ENCODE measurements at places on chromosomes 16 and 17.

DNA sequence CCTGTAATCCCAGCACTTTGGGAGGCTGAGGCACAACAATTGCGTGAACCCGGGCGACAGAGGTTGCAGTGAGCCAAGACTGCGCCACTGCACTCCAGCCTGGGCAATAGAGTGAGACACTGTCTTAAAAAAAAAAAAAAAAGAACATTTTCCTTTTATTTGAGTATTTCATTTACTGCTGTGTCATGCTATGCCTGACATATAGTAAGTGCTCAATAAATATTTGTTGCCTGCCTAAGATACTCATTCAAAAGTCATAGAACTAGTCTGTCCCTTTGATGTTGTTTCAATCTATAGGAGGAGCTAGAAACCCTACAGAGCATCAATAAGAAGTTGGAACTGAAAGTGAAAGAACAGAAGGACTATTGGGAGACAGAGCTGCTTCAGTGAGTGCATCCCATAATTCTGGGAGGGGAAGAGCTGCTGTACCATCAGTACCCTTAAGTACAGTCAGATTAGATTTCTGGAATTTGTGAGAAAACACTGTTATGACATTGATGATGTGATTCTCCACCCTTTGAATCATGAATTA, 20.0 kb downstream of the CALCOCO2 start:
- DNase-seq = no peak

DNA sequence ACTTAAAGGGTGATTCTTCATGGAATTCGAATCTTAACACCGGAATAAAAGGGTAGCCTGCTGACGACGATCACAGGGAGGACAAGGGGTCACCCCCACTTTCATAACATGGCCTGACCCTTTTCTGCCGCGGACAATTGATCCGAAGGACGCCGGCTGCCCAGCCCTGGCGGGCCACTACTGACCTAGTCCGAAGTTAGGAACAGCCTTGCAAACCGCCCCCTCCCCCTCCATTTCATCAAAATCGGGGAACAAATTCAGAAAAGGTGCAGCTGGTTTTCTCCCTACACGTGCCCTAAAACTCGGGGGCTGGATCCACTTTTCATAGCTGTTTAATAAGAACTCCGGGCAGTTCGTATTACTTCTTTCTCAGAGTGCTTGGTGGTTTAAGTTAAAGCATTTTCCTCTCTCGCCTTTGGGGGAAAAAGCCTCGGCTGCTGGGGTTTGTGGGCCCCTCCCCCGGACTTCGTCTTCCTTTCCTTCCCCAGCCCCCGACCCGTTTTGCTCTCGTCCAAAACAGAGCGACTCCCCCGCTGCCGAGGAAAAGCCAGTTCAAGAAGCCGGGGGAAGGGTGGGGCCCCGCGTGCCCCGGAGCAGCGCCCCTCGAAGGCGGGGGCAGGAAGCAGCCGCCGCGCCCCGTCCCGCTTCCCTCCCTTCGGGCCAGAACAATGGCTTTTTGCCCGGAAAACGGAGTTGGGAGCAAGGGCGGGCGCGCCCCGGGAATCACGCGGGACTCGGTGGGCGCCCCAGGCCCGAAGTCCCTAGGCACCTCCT, 641 bp upstream of the CBX2 start:
- DNase-seq = no peak

DNA sequence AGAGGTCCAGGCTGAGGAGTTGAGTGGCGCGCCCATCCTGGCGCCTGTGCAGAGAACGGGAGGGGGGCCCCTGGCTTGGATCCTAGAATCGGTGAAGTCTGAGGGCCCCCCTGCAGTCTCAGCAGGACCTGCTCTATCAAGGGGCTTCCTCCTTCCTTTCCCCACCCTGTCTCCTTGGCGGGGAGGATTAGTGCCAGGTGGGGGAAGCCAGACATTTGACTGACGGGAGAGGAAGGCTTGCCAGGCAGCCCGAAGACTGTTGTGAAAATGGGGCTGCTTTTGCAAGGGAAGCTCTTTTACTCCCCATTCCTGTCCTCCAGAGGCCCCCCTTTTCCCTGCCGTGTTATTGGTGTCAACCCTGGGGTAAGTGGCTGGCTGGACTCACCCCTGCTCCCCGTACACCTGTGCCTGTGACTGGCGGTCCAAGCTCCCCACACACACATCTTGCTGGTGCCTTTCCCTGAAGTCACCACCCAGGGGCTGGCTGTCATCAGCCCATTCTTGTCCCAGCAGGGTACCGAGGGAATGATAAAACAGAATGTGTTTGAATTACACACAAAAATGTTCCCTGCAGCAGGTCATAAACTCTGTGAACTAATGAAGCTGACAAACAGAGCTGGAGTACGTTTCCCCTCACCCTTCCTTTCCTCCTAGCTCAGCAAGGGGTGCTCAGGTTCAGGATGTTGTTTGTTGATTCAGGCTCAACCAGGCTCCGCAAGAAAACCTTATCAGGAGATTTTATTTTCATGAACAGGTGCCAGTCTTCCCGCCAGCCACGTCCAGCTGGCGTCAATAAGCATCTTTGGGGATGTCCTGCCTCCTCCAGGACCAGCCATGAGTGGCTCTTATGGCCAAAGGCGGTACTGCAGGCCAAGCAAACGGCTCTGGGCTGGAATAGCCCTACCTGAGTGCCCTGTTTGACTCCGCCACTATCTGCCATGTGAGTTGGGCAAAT, 4.4 kb upstream of the ARMC7 start:
- no peak for DNase-seq

DNA sequence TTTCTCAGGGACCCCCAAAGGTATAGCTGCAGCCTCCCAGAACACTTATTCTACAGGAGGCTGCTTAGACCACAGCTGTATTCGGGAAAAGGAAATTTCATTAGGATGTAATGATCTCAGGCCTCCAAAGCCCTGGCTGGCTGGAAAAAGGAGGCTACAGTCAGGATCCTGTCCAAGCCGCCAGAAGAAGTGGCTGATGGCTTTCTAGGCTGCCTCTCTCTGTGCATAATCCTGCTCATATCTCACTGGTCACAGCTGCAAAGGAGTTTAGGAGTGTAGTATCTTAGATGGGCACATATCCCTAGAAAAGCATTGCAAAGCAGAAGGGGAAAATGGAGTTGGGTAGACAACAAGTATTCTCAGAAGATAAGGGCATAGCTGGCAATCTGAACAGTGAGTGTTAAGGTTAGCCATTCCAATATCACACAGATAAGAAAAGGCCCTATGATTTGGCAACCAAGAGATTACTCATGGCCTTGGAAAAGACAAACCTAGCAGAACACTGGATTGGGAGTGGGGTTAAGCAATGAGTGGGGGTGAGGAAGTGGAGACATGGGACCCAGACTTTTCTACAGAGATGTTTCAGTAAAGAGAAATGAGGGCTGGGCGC, 26.0 kb upstream of the PRKCA start:
- no peak for DNase-seq

- DNase-seq = peak; percentile 87
Measured at GRCh38 chr16:79600638-79601091, at the start of gene MAF. Gene MAF (minus strand): TSS chr16:79600737. CDS start chr16:79599902, 835 bp downstream.

DNA sequence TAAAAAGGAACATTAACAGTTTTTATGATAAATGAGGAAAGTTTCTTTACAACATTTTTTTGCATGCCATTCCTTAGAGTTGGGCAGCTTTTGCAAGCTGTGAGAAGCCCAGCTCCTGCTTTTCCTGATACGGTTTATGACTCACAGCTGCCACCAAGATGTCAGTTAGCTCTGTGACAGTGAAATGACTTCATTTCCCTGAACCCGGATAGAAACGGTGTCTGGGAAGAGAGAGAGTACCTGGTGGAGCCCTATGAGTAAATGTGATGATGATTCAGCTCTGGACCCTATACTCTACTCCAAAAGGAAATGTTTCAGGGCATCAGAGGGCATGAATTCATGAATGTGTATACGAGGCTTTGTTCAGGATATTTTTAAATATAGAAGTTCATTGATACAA, 366.3 kb upstream of the HSBP1 start:
- no peak for DNase-seq

- DNase-seq = no peak
Measured at GRCh38 chr16:75042426-75043174, 43.8 kb downstream of the ZNRF1 start.

GRCh38 chr17:15651583-15652110, 32.1 kb upstream of the FBXW10B start:
- peak; percentile 76 for DNase-seq

GRCh38 chr17:14360856-14361255, 60.0 kb downstream of the HS3ST3B1 start:
- DNase-seq = no peak

GRCh38 chr17:37322106-37322505, 53.7 kb upstream of the C17orf78 start:
- DNase-seq = no peak

DNA sequence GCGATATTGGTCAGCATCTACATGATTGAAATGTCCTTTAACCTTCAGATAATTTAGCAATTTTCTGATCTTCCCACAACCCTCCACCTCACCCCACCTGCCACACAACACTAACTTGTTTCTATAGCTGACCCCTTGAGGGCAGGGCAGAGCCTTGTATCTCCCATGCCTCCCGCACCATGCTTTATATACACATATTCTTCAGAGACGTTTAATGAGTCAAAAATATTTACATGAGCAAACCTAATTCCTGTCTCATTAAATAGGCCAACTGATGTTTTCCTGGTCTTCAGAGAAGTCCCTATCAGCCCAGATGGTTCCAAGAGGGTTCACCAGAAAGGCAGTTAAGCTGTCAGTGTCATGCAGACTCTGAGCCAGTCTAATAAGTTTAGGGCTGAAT, 6.6 kb upstream of the DHRS7C start:
- no peak for DNase-seq

GRCh38 chr17:2343421-2343820, 6.1 kb downstream of the SGSM2 start:
- DNase-seq = no peak

DNA sequence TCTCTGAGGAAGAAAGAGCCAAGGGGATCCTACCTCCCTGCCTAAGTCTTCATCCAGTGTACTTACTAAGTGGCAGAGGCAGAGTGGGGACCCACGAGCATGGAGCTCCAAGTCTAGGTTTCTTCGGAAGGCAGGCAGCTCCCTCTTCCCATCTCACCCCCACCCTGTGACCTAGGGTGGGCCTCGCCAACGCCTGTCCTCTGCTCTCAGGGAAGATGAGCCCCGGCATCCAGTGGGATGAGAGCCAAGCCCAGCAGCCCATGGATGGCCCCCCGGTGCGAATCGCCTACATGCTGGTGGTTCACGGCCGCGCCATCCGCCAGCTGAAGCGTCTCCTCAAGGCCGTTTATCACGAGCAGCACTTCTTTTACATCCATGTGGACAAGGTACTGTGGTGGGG, 8.3 kb downstream of the XYLT2 start:
- DNase-seq = no peak

- DNase-seq = no peak
Measured at GRCh38 chr16:27879601-27880247, 183.8 kb downstream of the GSG1L start.

DNA sequence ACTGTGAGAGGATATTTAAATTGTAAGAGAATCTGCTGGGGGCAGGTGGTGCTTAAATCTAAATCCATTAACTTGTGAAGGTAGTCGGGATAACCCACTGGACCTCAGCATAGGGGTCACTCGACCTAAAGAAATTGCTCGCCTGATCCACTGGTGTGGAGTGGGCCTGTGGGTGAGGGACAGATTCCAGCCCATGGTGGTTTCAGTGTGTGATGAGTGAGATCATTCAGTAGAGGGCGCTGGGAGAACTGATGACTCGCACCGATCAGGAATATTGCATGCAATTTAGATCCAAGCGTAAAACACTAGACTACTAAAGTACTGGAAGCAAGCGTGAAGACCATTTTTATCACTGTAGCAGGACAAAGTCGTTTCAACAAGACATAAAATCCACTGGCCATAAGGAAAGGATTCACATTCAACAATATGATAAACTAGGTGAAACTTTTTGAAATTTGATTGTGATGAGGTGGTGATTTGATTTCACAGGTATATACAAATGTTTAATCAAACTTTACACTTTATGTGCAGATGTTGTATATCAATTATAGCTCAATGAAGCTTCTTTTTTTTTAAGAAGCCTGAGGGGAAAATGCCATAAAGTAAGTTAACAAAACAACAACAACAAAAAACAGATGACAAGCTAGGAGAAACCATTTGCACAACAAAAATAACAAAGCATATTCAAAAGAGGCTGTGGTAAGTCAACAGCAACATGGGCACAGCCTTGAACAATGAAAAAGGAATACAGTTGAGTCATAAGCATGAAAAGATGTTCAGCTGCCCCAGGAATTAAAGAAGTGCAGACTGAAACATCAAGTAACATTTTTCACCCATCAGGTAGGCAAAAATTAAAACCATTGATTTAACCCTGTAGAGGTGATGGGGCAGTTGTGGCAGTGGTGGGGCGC, 7.5 kb upstream of the TMEM170A start:
- DNase-seq = no peak

DNA sequence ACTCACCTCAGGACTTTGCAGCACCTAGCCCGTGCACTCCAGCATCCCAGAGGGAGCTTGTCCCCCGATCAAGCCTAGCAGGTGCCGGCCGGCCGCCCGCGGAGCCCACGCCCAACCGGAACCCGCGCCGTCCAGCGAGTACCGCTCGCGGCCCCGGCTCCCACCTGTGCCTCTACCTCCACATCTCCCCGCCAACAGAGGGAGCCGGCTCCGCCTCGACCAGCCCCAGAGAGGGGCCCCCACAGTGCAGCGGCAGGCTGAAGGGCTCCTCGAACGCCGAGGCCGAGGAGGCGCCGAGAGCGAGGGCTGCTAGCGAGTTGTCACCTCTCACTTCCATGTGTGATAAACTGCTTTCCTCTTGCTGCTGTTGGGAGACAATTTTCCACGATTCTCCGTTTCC, 41.1 kb upstream of the DHRS7B start:
- DNase-seq = no peak

GRCh38 chr17:64406321-64407200, 15.9 kb upstream of the PECAM1 start:
- no peak for DNase-seq
